Left lung (tissue), 14 donors: ENCODE measurements at places on chromosomes 5 and 9.

DNA sequence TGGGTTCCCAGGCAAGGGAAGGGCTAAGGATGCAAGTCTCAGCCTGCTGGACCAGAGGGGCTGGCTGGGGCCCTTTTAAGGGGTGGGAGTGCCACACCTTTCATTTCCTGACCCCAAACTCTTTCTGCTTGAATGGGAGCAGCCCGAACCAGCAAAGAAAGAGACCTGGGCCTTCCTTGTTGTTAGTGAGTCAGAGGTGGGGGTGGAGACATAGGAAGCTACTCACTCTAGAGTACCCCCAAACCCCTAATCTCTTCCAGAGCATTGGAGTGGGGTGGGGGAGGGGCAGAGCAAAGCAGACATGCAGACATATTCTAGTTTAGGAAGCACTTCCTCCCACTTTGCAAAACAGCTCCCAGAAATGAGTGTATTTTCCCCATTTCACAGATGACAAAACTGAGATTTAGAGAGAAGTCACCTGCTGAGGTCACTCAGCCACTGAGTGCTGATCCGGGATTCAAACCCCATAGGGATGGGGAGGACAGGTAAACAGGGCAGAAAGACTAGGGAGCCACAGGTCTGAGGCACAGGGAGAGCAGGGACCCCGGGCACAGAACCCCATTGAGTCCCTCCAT, 6.0 kb upstream of the AQP3 start:
- H3K27me3 ChIP-seq = no peaks in the 10 kb centered on the region
- H3K36me3 ChIP-seq = no peaks in the 10 kb centered on the region
- DNase-seq = no peak
- H3K4me1 ChIP-seq = peaks cover 3% of the 10 kb centered on the region
- H3K27ac ChIP-seq = no peak overlapping the region

DNA sequence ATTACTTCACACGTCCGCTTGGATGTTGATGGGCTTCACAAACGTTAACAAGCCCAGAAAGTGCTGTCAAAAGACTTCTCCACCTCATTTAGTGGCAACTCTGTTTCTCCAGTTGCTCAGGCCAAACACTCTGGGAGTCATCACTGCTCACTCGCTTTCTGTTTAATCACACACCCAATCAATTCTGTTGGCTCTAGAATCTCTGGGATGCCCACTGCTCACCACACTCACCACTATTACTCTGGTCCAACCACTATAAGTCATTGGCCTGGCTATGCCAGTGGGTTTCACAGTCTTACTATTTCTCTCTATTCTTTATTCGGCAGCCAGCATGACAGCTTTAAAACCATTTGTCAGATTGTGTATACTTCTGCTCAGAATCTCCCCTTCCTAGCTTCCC, 163.5 kb downstream of the KDM4C start:
- no peaks in the 10 kb centered on the region for H3K36me3 ChIP-seq
- H3K27me3 ChIP-seq = no peaks in the 10 kb centered on the region
- DNase-seq = no peak
- H3K4me1 ChIP-seq = no peaks in the 10 kb centered on the region
- H3K27ac ChIP-seq = peak overlapping the region; percentile 60
- H3K4me3 ChIP-seq = no peak overlapping the region

DNA sequence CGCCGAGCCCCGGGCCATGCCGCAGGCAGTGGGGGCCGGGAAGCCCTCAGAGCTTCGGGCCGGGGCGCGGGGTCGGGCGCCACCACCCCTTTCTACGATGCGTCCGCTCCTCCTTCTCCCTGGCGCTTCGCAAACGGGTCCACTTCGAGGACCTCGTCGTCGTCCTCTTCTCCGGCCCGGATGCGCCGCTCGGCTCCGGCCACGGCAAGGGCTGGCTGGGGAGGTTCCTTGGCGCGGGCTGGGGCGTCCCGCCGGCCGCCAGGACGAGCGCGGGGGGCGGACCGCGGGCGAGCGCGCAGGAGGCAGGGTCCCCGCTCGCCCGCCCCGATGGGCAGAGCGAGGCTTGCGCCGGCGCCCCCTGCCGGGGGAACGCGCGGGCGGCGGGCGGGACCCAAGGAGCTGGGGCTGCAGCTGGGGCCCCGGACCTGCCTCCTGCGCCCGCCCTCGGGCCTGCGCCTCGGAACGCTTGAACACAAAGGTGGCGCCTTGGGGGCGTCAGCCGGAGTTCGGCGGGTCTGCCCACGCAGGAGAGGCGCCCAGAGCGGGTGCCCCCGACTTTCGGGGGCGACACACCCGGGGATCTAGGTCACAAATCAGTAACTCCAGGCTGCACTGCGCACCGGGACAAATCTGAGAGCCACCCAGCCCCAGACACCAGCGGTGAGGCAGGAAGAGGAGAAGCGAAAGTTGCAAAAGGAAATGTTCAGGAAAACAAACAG, at the start of gene ROR2:
Gene ROR2, minus strand, starts transcription at position 283 of the 719 bp plus-strand sequence.
- no peaks in the 10 kb centered on the region for H3K36me3 ChIP-seq
- H3K4me3 ChIP-seq = peak within 1 kb of the TSS; percentile 32
- peaks cover 24% of the 10 kb centered on the region for H3K4me1 ChIP-seq
- H3K27me3 ChIP-seq = peaks cover 95% of the 10 kb centered on the region

DNA sequence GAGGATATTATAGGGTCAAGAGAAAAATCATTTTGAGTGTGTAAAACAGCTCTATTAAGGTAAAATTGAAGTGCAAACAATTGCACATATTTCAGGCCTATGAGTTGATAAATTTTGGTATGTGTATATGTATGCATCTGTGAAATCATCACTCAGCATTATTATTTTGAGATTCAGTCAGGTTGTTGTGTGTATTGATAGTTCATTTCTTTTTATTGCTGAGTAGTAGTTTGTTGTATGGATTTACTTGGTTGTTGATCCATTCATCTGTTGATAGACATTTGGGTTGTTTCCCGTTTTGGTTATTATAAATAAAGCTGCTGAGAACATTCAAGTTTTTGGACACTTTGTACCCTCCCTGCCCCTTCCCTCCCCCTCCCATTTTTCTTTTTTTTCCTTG, 50.3 kb downstream of the RAB24 start:
- no peak for DNase-seq
- no peaks in the 10 kb centered on the region for H3K4me1 ChIP-seq
- no peaks in the 10 kb centered on the region for H3K27me3 ChIP-seq
- H3K4me3 ChIP-seq = no peak overlapping the region
- H3K27ac ChIP-seq = no peak overlapping the region

DNA sequence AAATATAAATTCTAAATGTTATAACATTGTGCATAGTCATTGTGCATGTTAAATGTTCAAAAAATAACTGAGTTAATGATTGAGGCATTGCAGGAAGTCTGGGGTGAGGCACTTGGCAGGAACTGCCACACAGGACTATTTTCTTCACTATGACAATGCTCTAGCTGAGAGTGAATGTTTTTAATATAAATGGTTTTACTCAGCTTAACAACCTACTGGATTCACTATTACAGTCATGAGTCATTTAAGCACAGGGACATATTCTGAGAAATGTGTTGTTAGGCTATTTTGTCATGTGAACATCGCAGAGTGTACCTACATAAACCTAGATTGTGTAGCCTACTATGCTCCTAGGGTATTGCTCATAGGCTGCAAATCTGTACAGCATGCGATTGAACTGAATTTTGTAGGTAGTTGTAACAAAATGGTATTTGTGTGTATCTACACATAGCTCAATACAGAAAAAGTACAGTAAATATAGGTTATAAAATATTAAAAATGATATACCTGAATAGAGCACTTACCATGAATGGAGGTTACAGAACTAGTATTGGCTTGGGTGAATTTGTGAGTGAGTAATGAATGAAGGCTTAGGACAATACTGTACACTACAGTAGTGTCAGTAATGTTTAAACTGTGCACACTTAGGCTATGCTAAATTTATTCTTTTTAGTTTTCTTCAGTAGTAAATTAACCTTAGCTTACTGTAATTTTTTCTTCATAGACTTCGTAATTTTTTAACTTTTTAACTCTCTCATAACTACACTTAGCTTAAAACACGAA, 346.1 kb upstream of the PTGER4 start:
- no peaks in the 10 kb centered on the region for H3K27me3 ChIP-seq
- H3K4me3 ChIP-seq = no peak overlapping the region
- H3K27ac ChIP-seq = no peak overlapping the region

- H3K4me3 ChIP-seq = no peak overlapping the region
- no peaks in the 10 kb centered on the region for H3K36me3 ChIP-seq
- DNase-seq = no peak
- H3K27ac ChIP-seq = no peak overlapping the region
- H3K4me1 ChIP-seq = peaks cover 36% of the 10 kb centered on the region
Measured at GRCh38 chr5:75342836-75343235, 5.8 kb downstream of the HMGCR start.

- peaks cover 15% of the 10 kb centered on the region for H3K27me3 ChIP-seq
- no peaks in the 10 kb centered on the region for H3K36me3 ChIP-seq
- H3K4me3 ChIP-seq = no peak overlapping the region
- H3K4me1 ChIP-seq = no peaks in the 10 kb centered on the region
- no peak for DNase-seq
- H3K27ac ChIP-seq = no peak overlapping the region
Measured at GRCh38 chr5:141716009-141716408, 34.0 kb upstream of the ARAP3 start.

GRCh38 chr5:73094415-73094814, 26.0 kb upstream of the TMEM171 start:
- no peak for DNase-seq
- H3K4me3 ChIP-seq = no peak overlapping the region
- H3K27me3 ChIP-seq = no peaks in the 10 kb centered on the region
- no peaks in the 10 kb centered on the region for H3K4me1 ChIP-seq
- H3K27ac ChIP-seq = no peak overlapping the region

GRCh38 chr5:67878933-67879332, 336.6 kb upstream of the PIK3R1 start:
- no peak overlapping the region for H3K27ac ChIP-seq
- no peaks in the 10 kb centered on the region for H3K27me3 ChIP-seq
- no peak overlapping the region for H3K4me3 ChIP-seq
- H3K36me3 ChIP-seq = no peaks in the 10 kb centered on the region

DNA sequence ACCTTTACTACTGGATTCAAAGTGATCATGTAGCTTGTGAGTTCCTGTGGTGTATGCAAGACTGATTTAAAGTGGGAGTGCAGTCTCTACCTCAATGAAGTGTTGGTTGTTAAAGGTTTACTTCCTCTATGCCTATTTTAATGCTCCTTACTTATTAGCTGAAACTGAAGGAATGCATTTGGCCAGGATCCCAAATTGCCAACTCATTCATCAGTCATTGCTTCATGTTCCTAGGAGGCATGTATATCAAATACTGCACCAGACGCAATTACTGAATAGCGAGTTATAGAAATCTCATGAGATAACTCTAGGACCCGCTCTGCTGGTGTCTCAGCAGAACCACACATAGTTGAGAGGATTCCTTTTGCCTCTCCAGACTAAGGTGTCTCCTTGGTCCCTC, 143.0 kb upstream of the RPS23 start:
- H3K27ac ChIP-seq = no peak overlapping the region
- no peaks in the 10 kb centered on the region for H3K36me3 ChIP-seq
- H3K27me3 ChIP-seq = no peaks in the 10 kb centered on the region

DNA sequence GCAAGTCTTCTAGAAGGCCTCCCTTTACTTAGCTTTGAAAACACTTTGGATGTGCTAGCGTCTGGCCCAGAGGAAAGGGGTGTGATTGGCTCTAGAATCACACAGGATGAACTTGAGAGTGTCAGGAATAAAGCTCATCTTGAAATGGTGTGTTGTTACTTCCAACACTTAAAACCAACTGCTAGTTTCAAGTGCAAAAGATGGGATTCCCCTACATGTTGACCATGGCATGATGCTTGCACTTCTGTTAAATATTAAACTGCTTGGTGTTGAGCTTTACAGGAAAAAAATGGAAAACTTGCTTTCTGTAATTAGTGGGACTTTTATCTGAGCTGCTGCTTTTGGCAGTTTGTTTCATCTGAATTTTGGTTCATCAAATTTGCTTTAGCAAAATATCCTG, 261.1 kb downstream of the MED10 start:
- no peaks in the 10 kb centered on the region for H3K4me1 ChIP-seq
- H3K4me3 ChIP-seq = no peak overlapping the region
- no peaks in the 10 kb centered on the region for H3K36me3 ChIP-seq
- H3K27ac ChIP-seq = no peak overlapping the region

DNA sequence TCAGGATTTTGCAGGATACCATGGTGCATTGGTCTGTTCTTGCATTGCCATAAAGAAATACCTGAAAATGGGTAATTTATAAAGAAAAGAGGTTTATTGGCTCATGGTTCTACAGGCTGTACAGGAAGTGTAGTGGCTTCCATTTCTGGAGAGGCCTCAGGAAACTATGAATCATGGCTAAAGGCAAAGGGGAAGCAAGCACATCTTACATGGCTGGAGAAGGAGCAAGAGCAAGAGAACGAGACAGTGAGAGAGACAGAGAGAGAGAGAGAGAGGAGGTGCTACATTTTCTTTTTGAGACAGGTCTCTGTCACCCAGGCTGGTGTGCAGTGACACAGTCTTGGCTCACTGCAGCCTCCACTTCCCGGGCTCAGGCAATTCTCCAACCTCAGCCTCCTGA, 43.9 kb downstream of the P4HA2 start:
- no peaks in the 10 kb centered on the region for H3K36me3 ChIP-seq
- H3K4me3 ChIP-seq = no peak overlapping the region
